ENCODE measurements at places on chromosomes 2 and 18.
A peak's percentile ranks its signal among the peaks of the same experiment; 100 is the strongest.

DNA sequence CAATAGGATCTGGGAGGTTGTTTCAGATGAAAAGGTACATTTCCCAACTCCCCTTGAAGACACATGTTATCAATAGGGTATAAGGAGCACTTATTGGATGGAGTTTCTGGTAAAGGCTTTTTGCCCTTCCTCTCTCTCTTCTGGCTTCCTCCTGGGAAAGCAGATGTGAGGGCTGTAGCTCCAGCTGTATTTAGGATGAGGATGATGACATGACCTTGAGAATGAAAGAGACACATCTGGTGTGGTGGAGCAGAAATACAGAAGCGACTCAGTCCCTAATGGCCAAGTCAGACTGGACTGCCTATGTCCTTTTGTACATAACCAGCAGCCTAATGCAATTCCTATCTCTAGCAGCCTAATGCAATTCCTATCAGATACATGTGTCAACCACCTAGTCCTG lies 100.9 kb upstream of the NXPH2 start:
- DNase-seq, result no peak

- DNase-seq, result no peak
Measured at GRCh38 chr2:363824-364470, 76.1 kb upstream of the ALKAL2 start.

DNA sequence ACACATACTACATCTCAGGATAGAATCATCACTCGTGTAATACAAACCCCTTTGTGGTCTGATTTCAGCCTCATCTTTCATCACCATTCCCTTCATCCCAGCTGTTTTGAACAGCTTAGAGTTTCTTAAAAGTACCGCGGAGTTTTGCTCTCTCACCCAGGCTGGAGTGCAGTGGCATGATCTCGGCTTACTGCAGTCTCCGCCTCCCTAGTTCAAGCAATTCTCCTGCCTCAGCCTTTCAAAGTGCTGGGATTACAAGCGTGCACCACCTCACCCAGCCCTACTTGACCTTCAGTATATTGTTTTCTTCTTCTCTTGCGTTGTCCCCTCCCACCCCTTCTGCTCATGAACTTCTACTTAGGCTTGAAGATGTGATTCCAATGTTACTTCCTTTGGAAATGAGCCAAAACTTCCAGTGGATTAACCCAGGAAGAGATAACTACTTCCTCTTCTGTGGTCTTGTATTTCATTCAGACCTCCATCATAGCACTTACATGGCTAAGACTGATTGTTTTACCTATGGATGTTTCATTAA lies 15.8 kb downstream of the ERLEC1 start:
- no peak for DNase-seq

GRCh38 chr2:16413285-16413684 lies 252.3 kb downstream of the CYRIA start:
- no peak for DNase-seq

DNA sequence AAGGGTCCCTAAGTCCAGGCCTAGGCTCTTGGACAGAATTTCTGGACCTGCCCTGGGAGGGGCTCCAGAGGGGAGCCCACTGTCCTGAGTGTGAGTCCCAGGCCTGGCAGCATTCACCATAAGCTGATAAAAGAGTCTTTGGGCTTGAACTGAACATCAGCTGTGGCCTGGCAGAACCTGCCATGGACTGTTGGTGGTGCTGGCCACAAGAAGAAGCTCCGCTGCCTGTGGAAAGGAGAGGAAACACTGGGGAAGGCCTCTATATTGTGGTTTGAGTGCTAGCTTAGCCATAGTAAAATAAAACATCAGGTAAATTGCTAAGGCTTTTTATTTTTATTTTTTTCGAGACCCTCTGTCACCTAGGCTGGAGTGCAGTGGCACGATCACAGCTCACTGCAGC lies 20.9 kb upstream of the BAZ2B start:
- DNase-seq, result no peak

DNA sequence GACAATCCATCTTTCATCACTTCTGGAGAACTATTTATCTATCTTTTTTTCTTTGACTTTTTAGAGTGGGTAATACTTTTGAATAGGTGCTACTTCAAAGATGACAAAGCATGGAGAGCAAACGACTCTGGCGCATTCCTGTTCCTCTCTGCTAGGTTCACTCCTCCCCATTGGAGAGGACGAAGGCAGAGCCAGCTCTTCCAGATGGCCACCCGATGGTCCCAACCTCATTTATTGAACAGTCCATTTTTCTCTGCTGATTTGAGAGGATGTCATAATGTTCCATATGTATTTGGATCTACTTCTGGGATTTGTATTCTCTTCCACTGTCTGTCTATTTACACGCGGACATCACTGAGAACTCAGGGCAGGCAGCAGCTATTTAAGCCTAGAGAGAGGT lies 284.3 kb upstream of the CXCR4 start:
- DNase-seq, result no peak

DNA sequence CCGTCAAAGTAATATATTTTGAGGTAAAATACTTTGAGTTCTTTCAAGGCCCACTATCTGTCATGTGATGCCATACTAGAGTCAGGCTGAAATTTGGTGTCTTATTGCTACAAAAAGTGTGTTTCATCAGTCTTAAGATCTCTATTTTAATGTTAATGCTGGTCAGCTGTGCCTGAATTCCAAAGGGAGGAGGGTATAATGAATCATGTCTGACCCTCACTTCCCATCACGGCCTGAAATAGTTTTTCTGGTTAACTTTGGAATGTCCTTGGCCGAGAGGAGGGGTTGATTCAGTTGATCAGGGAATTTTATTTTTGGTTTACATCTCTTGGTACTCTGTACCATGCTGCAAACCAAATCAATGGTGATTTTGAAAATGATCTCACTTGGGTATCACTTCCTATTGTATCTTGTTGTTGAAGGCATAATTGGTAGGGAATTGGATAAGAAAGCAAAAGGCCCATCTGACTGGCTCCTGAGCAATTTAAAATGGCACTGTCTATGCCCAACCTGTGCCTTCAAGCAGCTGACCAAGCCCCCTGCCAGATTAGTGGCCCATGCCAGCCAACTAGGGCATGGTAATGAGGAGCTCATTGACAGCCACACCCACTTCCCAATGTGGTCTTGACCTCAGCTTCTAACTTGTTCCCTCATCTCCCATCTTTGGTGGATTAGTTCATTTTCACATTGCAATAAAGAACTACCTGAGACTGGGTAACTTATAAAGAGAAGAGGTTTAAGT lies 6.1 kb upstream of the SLC35F5 start:
- peak; percentile 49 for DNase-seq

GRCh38 chr2:166665991-166666940 lies 172.2 kb upstream of the SCN7A start:
- DNase-seq, result no peak

DNA sequence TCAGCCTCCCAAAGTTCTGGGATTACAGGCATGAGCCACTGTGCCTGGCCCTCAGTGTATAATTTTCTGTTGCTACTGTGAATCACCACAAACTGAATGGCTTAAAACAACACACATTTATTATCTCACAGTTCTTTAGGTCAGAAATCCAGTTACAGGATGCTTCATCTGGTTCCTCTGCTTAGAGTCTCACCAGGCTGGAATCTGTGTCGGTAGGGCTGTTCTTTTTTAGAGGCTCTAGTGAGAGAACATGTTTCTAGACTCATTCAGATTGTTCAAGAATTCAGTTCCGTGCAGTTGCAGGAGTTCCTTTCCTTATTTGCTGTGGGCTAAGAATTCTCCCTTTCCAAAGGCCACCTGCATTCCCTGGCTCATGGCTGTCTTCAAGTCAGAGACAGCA lies 22.2 kb downstream of the CCDC121 start:
- DNase-seq, result no peak

- no peak for DNase-seq
Measured at GRCh38 chr2:195861821-195862220, 204.8 kb downstream of the SLC39A10 start.

DNA sequence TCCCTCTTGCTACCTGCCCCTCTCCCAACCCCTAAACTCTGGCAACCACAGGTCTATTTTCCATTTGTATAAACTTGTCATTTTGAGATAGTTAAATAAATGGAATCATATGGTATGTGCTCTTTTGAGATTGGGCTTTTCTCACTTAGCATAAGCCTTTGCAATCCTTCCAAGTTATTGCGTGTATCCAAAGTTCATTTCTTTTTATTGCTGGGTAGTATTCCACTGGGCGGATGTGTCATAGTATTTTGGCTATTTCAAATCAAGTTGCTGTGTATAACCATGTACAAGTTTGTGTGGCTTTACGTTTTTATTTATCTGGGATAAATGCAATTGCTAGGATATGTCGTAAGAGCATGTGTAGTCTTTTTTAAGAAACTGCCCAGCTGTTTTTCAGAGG lies 55.5 kb upstream of the CUL3 start:
- DNase-seq, result no peak

DNA sequence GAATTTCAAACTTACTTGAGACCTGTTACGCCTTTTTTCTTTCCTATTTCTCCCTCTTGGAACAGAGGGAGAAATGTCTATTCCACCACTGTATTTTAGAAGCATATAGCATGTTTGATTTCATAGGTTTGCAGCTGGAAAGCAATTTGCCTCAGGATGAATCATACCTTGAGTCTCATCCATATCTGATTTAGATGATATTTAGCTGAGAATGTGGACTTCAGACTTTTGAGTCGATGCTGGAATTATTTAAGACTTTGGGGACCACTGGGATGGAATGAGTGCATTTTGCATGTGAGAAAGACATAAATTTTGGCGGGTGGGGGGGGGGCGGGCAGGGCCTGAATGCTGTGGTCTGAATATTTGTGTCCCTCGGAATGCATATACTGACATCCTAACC lies 282.7 kb upstream of the STON1 start:
- no peak for DNase-seq

- DNase-seq, result no peak
Measured at GRCh38 chr2:46230115-46230571, 67.1 kb upstream of the EPAS1 start.

GRCh38 chr2:227340106-227340505 lies 15.1 kb downstream of the MFF start:
- no peak for DNase-seq

GRCh38 chr2:211673133-211673905 lies 865.3 kb downstream of the ERBB4 start:
- DNase-seq, result no peak

- no peak for DNase-seq
Measured at GRCh38 chr2:8600456-8600855, 81.4 kb upstream of the ID2 start.

DNA sequence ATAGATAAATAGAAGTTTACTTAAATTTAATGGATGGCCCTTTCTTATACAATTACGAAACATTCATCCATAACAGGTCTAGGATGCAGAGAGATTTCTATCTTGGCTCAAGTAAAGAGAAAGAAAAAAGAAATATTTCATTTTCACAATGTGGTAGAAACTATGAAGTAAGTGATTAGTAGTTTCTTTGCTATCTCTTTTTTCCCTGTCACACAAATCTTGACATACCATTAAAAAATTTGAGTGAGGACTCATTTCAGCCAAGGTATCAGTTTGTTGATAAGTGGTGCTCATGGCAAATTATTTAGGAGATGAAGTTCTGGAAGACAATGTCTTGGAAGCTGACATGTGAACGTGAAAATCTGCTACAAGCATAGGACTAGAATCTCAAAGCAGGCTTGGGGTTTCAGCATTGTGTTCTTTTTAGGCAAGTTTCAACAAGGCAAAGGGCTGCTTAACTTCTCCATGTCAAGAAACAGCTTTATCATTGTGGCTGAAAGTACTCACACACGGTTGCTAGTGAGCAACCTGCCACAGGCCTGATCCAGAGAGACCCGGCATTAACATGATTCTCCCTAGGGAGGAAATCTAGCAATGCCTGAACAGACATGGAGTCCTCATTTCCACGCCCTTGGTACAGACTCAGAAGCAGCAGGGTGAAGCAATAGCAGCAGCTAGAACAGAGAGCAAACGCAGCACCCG lies 414.6 kb downstream of the DLGAP1 start:
- DNase-seq, result no peak

GRCh38 chr2:202841090-202841867 lies 30.3 kb downstream of the ICA1L start:
- DNase-seq, result no peak

DNA sequence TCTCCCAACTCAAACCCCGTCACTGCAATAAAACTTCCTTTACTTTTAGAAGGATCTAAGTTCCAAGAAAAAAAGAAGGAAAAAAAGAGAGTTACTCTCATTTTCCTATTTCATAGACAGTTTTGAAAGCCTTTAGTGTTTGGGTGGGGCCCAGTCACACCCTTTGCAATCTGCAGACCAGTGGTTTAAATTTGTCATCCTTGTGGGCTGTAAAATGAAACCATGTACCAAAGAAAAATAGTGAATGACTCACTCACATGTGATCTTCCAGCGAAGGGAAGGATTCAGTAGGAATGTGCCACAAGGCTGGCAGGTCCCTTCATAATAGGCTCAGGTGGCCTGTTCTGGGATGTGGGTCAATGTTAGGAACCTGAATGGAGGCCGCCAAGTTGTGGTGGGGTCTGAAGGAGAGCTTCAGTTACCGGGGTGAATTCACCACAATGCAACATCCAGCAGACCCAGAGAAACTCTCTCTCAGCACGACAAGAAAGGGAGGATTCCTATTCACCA lies 28.3 kb downstream of the ANXA4 start:
- peak; percentile 61 for DNase-seq

- no peak for DNase-seq
Measured at GRCh38 chr18:14961991-14962390, 214.0 kb downstream of the ANKRD30B start.

GRCh38 chr2:68292108-68292710 lies 27.5 kb downstream of the CNRIP1 start:
- no peak for DNase-seq

GRCh38 chr2:19356545-19357401 lies 1.6 kb downstream of the OSR1 start:
- DNase-seq, result no peak

GRCh38 chr2:35421485-35421884 lies 934.1 kb upstream of the CRIM1 start:
- no peak for DNase-seq

DNA sequence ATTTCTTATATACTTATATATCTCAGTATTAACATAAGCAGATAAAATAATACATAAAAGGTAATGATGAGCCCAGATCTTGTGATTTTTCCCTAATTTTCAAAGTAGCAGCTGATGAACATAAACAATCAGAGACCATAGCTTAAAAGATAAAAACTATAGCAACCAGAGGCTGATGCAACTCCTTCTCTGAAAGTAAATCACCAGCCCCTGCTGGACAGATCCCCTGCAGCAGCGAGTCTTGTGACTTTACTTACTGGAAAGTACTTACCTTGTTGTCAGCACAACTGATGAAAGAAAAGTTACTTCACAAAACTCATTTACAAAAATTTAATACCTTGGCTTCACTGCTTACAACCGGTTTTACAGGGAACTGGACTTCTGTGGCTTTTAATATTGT lies 67.3 kb downstream of the GORASP2 start:
- DNase-seq, result no peak

DNA sequence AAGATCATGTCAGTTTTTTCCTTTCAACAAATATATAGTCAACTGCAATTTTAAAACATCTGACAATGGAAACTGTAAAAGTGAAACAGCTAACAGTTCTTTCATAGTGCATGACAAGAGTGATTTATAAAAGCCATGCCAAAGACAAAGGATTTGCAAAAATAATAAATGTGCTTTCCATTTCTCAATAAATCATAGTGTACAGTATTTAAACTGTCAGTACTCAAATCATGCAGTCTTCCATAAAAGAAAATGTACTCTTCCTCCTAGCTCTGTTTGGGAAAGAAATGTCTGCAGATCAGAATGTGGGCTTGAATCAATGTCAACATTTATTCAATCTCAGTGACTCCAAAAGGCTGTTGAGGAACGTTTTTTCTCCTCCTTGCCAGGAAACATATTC lies 131.7 kb upstream of the PDE1A start:
- DNase-seq, result no peak
